ENCODE measurements at places on chromosomes 1 and 21.

GRCh38 chr21:42453986-42454570 is 41.9 kb downstream of the RSPH1 start:
- no peak for DNase-seq

DNA sequence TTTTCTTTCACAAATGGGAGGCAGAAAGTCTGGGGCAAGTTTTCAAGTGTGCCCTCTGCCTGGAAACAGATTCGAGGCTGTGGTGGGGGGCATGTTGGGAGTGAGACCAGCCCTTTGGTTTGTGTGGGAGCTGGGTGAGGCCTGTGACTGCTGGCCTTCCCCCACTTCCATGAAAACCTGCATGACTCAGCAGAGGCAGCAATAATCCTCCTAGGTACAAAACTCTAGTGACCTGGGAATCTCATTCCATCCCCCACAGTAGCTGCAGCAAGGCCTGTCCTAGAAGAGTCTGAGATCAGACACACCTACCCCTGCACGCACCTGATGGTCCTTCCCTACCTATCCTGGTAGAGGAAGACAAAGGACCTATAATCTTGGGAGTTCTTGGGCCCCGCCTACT is 42.1 kb upstream of the KIAA0040 start:
- DNase-seq, result no peak

GRCh38 chr1:11422686-11423085 is 56.3 kb upstream of the DISP3 start:
- DNase-seq, result no peak

- no peak for DNase-seq
Observed at GRCh38 chr1:77407738-77408375, 126.0 kb downstream of the AK5 start.

DNA sequence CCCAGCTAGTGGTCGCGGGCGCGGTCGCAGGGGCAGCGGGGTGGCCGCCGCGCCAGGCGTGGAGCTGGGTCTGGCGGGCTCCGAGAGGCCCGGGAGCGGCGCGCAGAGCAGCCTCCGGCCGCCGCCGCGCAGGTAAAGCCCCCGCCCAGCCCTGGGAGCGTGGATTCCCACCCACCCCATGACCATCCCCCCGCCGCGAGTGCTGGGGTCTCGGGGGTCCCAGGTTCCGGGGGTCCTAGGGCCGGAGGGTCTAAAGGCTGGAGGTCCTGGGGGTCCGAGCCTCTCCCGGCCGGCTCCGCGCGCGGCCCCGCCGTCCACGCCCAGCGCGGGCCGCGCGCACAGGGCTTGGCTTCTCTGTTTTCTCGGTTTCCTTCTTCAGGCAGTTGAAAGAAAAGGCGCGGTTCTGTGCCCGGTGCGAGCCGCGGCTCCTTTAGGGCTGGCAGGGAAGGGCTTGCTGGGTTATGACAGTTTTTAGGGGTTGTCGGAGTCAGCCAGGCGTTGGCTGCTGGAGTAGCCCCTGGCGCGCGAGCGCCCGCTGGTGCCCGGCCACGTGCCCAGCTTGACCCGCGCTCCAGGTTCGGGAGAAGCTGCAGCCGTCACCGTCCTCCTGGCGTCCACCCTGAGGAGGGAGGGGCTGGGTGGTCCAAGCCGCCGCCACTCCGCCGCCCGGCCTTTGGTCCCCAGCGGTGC is 359 bp downstream of the LRRC3 start:
- DNase-seq, result no peak

- DNase-seq, result no peak
Observed at GRCh38 chr1:22888320-22889075, 84.2 kb downstream of the LACTBL1 start.

GRCh38 chr1:6599141-6599975 is 3.3 kb downstream of the KLHL21 start:
- no peak for DNase-seq

Measured in effector CD8-positive, alpha-beta T cell (primary cell).